ENCODE measurements at places on chromosomes 7 and 10.

DNA sequence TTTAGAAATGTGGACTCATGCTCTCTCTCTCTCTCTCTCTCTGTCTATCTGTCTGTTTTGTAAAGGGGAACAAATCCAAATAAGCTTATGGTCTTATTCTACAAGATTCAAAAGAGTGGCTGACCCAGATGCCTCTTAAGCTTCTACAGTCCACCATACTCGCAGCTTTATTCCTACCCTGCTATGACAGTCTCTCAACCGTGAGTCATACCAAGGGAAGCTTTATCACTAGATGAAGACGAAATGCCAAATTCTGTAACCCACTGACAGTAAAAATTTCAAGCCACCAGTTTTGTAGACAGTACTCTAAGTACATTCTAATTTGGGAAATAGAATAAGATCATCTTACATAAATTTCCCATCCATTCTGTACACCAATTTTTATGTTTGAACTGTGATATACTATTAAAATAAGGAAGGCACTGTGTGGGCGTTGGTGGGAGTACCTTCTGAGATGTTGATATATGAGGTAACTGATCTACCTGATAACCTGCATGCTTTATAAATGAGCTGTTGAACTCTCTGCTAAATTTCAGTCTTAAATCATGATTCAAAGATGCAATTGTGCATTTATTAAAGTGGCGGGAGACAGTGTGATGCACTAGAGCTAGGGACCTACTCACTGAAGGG lies 153.2 kb downstream of the KLF6 start:
- no peak for DNase-seq

DNA sequence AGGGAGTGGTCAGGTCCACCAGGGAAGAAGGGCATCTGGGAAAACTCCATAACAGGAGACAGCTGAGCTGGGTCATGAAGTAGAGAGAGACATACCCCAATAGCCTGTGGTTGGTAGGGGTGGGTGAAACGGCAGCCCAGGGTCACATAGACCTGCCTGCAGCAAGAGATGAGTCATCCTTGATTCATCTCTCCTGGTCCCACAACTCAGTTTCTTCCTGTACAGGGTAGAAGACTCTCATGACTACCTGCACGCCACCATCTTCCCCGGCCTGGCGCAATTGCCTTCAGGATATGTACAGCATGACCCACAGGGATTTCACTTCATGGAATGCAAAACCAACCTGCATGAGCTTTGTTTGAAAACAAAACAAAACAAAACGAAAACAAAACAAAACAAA lies 45.1 kb upstream of the ADAM12 start:
- DNase-seq, result peak; percentile 86

DNA sequence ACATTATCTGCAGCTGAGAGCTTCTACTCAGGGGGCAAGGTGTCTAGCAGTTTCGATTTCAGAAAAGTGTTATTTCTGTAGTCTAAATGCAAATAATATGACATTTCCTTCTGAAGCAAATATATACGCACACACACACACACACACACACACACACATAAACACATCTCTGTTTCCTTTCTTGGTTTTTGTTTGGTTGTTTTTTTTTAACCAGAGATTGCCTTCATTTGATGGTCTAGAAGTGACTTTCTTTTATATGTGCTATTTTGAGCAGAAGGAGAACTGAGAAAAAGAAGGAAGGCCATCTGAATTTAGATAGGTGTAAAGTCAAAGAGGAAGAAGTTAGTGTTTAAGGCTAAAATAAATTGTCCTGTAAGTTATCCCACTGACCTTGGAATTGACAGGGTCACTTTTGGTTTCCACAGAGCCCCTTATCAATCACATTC lies 142.2 kb downstream of the TRIL start:
- DNase-seq, result no peak

DNA sequence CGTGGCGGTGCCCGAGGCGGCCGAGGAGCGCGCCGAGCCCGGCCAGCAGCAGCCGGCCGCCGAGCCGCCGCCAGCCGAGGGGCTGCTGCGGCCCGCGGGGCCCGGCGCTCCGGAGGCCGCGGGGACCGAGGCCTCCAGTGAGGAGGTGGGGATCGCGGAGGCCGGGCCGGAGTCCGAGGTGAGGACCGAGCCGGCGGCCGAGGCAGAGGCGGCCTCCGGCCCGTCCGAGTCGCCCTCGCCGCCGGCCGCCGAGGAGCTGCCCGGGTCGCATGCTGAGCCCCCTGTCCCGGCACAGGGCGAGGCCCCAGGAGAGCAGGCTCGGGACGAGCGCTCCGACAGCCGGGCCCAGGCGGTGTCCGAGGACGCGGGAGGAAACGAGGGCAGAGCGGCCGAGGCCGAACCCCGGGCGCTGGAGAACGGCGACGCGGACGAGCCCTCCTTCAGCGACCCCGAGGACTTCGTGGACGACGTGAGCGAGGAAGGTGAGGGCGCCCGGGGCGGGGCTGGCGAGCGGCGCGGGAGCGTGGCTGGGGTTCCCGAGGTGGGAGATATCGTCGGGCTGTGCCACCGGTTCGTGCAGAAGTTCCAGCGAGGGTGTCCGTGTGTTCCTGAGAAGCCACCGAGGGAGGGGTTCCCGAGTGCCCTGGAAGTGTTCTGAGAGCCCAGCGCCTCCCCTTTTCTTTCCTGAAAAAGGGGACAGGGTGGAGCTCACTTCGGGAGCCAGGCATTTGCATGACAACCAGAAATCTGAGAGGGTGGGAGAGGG lies 495 bp downstream of the EIF3B start:
- DNase-seq, result no peak

DNA sequence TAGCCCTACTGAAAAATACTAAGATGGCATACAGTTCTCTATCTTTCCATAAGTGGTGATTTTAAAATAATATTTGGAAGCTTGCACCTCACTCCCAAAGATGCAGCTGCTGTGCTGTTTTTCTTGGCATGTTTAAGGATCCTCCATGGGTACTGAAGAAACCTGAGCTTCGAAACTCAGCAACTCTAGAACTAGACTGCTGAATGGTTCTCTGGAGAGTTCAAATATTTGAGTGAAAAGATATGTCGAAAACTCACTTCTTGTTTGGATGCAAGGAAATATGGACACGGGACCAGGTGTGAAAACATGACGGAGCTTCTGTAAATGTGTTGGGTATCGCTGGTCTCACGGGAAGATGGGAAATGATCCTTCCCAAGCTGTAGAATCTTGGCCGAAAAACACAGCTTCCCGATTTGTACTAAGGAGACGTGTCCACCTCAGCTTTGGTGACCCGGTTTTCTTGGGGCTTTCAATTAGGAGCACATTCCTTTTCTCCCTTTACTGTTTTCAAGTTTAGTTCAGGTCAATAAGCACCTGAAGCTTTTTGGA lies 543.8 kb upstream of the NRP1 start:
- DNase-seq, result no peak

GRCh38 chr7:155298288-155298833 lies 683 bp downstream of the INSIG1 start:
- no peak for DNase-seq

DNA sequence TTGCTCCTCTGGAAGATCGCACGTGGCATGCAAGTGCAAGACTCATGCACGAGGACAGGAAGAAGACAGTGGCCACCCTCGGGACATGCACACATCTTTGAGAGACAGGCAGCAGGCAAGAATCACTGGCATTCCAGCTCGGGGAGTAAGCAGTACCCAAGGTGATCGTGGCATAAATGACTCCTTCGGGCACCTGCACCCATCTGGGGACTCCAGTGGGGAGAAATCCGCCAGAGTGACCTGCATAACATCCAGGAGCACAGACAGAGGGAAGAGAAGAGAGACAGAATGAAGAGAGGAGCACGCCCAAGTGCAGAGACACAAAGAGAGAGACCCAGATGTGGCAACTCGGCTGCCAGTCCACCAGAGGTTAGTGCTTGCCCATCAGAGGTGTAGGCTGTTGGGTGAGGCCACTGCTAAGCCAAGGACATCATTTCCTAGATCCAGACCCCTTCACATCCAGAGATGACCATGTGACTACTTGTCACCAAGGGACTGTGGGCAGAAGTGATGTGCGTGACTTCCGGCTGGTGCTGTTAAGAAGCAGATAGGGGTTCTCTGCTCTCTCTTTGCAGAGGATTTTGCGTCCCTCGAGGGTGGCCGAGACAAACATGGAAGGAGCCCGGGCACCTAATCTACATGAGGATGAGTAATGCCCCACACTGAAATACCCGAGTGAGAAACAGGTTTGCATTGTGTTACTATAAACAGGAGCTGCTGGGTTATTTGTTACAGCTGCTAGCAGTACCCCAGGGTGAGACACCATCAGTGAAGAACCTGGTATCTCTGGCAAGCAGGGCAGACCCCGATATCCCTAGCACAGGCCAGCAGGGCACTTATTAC lies 80.6 kb downstream of the VWA2 start:
- no peak for DNase-seq

DNA sequence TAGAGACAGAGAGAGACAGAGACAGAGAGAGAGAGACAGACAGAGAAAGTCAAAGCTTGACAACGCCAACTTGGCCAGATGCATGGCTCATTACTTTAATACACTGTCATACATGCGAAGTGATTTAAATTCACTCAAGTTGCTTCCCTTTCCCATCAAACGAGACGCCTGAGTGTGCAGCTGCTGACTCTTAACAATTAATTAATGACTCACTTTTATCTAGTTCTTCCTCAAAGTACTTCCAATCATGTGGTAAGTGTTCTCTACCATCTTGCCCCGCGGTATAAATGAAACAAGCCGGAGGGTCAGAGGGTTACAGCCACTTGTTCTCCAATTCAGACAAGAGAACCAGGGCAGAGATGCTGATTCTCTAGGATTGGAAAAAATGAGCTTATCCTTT lies 90.8 kb downstream of the SFMBT2 start:
- peak; percentile 46 for DNase-seq

DNA sequence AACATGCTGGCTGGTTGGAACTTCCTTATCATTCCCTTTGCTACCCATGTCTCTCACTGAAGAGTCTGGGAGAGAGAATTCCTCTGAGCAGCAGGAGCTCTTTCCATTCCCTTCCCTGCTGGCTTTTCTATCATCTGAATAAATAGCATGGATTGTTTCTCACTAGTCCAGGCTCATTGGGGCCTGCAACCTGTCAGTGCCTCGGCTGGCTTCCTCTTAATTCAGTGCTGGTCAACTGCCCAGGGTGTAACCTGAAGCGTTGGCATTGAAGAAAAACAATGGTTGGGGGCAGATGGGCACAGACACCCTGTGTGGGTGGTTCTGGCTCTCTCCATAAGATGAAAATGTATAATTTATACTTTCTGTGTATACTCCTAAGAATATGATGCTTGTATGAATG lies 155.6 kb downstream of the ANLN start:
- no peak for DNase-seq

- DNase-seq, result peak; percentile 16
These were observed 14.9 kb downstream of the SFTPD start for GRCh38 chr10:79933961-79934360.

DNA sequence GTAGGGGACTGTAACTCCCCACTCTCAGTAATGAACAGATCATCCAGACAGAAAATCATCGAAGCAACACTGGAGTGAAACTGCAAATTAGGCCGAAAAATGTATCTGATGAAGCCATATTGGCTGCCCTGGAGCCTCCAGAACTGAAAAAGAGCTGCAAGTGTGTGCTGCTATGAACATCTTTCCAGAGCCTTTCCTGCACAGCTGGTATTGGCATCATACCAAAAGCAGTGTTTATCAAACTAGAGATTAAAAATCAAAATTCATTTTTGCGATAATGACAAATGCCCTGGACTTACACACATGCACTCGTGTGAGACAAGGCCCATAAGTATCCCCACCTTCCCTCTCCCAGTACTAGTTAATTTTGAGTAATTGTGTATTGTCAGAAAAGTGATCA lies 6.8 kb upstream of the CLDN12 start:
- no peak for DNase-seq

GRCh38 chr10:105468759-105469158 lies 827.7 kb downstream of the SORCS3 start:
- DNase-seq, result peak; percentile 11

DNA sequence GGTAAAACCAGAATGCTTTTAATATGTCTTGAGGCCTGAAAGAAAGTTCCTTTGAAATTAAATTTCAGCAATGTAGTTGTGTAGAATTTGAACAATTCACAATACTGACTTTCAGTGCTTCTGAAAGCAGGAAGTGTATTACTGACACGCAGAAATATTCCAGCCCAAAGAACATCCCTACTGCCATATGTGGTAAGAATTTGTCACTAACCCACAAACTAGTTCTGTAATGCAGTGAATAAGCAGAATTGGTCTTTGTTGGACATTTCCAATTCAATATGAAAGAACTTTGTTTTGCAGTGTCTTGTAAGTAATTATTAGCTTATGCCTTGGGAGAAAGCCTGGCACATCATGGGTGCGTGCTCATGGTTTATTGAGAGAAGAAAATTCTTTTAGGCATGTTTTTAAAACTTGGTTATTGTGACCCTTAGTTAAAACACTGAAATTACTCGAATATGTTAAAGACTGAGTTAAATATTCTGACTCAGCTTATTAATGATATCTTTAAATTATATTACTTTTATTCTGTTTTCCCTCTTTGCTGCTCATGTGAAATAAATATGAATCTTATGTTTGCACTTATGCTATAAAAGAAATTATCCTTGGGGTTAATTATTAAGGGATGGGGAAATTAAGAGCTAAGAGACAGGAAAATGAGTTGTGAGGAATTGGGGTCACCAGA lies 33.4 kb downstream of the PTPN12 start:
- peak; percentile 89 for DNase-seq

DNA sequence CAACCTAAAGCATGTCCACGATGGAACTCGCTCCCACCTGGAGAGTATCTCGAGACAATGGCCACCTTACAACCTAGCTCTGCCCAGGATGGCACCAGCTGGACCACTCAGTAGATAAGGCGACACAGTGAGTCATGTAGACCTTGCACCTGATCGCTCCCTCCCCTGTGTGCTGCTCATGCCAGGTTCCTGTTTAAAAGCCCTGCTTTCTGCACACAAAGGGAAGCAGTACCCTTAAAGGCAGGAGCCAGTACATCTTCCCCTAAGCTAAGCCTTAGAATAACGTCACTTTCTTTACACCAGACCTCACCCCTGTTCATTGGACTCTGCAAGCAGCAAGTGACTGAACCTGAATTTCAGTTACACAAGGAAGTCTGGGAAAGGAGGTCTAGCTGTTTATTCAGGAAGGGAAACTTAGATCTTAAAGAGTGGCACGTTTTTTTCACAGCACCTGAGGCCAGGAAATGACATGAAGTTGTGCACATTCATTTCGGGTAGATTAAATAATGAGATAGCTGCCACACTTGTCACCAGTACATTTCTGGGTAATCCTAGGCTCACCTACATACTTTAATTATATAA lies 117.9 kb downstream of the MTPAP start:
- DNase-seq, result no peak

DNA sequence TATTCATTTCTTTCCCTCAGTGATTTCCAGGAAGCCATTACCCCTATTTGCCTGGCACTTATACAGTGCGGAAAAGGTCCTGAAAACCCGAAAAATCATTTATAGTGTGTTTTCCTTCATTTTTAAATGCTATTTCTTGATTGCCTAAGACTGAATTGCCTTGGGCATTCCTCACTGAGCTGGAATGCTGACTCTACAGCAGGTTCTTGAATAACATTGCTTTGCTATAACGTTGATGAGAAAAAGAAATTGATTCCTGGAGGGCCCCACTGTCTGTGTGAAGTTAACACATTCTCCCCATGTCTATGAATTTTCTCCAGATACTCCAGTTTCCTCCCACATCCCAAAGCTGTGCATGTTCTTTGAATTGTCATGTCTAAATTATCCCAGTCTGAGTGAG lies 308.5 kb downstream of the EXOC4 start:
- peak; percentile 33 for DNase-seq

All from renal cortical epithelial cell (primary cell).